Stimulated activated CD4-positive, alpha-beta T cell treated with anti-CD3 and anti-CD28 coated beads, Interleukin-1b, Interleukin-23, amount 100 ng/mL, for 1 hour (primary cell): ENCODE measurements at places on chromosomes 1 and 21.

DNA sequence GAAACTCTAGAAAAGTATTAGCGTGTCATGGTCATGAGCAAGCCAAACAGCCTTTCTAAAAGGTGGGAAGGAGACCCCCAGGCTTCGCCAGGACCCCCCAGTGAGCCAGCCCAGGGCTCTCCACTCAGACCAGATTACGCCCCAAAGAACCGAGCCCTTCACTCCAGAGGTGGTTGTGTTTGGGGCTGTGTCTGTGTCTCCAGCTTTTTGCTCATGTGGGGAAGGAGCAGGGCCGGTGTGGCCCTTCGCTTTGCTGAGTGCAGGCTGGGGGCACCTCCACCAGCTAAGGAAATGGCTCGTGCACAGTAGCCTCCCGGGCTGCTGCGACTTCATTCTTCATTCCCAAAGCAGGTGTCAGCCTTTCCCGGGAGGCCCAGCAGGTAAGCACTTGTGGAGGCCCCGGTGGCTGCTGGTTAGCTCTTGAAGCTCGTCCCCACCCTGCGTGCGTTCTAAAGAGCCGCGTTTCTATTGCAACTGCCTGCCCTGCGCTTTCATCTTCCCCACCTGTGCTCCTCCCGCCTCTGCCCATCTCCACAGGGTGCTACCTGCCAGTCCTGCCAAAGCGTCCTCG lies 531 bp downstream of the TSPEAR start:
- no peak for DNase-seq

DNA sequence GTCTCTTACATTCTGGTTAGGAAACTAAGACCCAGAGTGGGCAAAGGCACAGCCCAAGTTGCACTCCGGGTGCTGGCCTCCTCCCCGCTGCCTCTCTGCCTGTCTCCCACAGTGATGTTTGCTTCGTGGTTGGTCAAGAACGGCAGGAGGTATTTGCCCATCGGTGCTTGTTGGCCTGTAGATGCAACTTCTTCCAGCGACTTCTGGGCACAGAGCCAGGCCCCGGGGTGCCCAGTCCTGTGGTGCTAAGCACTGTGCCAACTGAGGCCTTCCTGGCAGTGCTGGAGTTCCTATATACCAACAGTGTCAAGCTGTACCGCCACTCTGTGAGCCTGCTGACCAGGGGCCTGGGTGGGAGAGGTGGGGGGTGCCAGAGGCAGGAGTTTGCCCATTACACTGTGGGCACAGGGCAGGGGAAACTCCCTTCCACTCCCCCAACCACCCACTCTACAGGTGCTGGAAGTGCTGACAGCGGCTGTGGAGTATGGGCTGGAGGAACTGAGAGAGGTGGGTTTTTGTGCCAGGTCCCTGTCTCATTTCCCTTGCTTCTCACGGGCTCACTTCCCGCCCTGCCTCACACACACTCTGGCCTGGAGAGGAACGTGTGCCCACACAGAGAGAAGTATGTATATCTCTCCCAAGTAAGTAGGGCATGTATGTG lies 1.9 kb downstream of the BTBD19 start:
- DNase-seq: no peak

DNA sequence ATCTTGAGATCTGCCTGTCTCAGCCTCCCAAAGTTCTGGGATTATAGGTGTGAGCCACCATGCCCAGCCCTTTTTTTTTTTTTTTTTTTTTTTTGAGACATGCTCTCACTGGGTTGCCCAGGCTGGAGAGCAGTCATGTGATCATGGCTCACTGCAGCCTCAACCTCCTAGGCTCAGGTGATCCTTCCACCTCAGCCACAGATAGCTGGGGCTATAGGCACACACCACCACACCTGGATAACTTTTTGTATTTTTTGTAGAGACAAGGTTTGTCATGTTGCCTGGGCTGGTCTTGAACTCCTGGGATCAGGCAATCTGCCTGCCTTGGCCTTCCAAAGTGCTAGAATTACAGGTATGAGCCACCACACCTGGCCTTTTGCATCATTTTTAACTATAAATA lies 17.7 kb upstream of the PRRC2C start:
- DNase-seq: no peak

- DNase-seq: no peak
Measured at GRCh38 chr1:32876341-32877210, 5.9 kb upstream of the FNDC5 start.

DNA sequence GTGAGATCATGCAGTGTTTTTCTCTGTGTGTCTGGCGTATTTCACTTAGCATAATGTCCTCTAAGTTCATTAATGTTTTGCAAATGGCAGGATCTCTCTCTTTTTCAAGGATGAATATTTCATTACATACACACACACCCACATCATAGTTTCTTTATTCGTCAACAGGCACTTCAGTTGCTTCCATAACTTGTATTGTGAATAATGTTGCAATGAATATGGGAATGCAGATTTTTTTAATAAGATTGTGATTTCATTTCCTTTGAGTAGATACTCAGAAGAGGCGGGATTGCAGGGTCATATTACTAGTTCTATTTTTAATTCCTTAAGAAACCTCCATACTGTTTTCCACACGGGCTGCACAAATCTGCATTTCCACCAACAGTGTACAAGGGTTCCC lies 134.0 kb downstream of the CLEC20A start:
- DNase-seq: no peak

DNA sequence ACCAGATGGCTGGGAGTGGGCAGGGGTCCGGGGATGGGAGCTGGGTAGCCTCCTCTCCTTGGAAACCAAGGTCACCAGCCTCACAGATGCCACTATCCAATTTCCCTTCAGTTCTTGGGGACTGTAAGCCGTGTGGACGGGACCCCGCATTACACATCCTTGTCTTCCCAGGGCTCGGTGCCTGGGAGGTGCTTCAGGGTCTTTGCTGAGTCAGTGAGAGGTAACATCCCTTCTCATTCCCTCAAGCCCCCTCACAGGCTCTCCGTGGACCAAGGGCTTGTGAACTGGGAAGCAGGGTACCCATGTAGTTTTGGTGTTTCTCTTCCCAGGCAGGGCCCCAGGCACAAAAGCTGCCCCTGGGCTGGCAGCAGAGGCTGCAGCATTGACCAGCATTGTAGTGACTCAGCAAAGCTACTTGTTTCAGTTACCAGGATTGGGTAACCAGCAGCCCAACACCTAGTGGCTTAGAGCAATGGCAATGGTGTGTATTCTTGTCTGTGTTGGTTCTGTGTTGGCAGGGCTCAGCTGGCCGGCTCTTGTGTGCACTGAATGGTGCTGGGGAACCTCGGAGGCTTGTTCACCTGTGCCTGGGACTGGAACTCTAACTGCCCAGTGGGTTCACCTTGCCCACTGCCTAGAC lies 24.6 kb upstream of the PCBP3 start:
- DNase-seq: no peak

- no peak for DNase-seq
Measured at GRCh38 chr1:218948446-218948845, 225.2 kb upstream of the LYPLAL1 start.

GRCh38 chr1:208756339-208756981 lies 512.3 kb upstream of the PLXNA2 start:
- no peak for DNase-seq

DNA sequence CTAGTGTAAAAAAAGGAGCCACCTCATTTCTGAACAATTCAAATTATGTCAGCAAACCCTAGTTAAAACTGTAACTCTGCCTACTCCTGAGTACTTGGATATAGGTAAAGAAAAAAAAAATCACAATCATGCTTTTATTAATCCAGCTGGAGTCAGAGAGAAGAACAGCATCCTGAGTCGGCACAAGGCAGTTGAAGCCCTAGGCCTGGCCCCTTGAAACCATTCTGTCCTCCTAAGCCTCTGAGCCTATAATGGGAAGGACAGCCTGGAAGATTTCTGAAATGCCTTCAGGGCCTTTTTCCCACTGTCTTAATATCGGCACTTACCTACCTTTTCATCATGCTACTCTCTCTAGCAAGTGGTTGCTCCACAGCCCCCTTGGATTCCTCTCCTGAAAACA lies 32.5 kb downstream of the CDC42BPA start:
- no peak for DNase-seq

DNA sequence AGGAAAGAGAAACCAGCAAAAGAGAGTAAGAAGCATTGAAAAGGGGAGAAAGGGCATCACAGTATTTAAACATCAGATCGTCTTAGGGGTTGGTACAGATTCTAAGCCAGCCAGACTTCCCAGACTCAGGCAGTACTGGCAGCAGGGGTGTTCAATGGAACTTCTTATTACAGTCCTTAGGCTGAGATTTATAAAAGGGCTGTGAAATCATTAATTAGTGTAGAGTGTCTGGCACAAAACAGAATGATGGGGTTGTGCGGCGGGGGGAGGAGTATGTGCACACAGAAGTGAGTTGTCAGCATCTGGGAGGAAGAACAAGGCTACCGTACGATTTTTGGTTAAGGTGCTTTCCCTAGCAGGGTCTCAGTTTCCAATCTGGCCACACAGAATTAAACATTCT lies 38.2 kb downstream of the ARHGEF11 start:
- DNase-seq: no peak

DNA sequence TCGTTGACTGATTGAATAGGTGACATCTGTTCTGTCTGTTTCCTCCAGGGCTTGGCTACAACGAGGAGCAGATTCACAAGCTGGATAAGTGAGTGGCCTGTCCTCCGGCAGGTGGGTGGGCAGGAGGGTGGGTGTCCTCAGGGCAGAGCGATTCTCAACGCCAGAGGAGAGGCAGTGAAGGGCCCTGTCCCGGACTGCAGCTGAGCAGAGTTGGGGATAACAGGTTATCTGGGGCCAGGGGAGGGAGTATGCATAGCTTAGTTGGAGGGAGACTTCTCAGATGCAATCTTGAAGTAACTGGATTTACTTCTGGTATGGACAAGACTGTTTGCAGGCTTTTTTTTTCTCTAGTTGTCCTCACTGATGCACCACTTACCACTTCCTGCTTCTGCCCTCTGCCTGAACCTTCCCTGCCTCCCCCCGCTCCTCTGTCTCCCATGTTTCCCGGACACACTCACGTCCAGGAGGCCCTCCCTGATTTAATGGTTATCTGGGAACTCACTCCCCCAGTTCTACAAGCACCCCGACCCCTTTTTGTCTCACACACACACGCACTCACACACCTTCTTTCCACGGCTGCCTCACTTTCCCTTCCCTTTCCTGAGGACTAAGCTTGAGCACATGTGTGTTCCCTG lies 16.4 kb upstream of the RASSF5 start:
- no peak for DNase-seq

DNA sequence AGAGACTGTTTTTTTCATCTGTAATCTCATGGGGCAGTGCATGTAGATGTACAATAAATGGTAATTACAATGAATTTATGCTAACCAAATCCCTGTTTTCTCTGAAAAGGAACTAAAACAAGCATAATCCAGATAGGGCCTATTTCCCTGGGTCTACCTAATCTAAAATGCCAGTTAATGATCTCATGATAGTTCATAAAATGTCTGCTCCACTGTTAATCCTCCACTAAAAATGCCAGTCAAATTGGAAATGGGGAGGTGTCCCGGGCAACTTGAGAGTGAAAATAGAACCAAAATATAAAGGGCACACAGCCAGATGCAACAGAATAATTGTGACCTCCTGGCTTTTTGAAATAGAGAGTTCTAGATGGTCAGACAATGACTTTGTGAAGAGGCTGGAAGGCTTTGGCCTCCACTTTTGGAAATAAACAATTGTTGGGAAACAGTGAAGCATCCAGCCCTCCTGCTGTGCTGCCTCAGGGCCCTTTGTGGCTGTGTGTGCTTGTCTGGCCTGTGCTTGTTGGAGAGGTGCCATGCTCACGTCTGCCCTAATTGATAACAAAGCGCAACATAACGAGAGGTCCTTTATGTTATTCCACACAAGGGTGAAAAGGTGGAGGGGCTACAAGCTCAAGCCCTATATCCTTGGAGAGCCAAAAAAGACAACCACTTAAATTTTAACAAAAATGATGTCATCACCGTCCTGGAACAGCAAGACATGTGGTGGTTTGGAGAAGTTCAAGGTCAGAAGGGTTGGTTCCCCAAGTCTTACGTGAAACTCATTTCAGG lies 97.7 kb downstream of the ATP5PO start:
- no peak for DNase-seq

- DNase-seq: no peak
Measured at GRCh38 chr21:30233228-30234020, 17.5 kb upstream of the CLDN8 start.

DNA sequence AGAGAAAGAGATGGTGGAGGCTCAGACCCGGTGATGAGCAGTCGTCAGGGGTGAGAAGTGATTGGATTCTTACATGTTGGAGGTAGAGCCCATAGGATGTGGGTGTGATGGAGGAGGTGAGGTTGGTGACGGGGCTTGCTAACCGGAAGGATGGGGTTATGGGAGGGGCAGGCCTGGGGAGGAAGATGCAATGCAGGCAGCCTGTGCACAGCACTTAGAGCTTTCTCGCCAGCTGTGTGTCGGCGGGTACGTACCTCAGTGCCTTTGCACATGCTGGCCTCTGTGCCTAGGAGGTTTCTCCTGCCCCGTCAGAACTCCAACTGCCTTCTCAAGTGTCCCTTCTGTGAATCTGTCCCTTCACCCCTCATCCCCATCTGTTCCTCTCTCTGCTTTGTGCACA lies 2.9 kb upstream of the BSND start:
- DNase-seq: no peak

GRCh38 chr1:208224192-208224713 lies 19.9 kb downstream of the PLXNA2 start:
- no peak for DNase-seq

- DNase-seq: no peak
Measured at GRCh38 chr21:38784458-38785266, 21.1 kb upstream of the ETS2 start.

DNA sequence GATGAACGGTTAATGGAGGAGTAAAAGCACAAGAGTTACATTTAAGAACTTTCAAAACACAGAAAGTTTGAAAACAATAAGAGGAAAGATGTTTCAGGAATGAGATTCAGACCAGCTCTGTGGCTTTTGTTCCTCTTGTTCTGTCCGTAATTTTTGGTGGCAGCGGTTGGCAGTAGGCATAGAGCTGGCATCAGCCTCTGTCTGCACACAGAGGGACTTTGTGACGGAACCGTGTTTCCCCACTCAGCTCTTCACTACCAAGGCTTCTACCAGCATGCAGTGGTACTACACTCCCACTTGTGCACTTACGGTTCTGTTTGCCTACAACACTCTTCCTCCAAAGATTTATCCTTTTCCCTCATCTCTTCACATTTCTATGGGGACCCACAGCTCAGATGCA lies 212.8 kb downstream of the DSCAM start:
- DNase-seq: no peak

DNA sequence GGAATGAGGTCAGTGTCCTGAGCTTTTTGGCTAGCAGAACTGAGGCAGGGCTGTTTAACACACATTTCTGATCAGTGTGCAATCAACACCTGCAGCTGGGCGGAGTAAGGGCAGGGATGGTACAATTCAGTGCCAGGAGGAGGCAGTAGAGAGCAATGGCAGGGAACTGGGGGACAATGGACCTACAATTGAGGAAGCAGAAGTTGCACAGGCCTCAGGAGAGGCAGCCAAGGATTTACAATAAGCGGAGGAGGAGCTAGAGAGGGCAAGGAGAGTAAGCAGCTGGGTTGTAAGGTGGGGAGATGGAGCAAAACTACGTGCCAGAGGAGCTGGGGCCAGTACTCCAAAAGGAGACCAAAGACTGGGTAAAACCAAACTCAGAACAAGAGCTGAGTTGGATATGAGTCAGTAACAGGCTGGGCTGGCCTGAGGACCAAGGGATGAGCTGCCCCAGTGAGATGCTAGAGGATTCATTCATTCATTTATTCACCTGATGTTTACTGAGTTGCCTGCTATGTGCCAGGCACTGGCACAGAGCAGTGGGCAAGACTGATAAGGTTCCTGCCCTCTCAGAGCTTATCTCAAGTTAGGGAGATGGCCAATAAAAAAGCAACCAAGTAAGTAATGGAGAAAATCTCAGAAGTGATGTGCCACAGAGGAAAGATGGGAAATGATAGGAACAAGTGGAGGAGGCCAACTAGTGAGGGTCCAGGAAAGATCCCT lies 10.4 kb upstream of the GALE start:
- no peak for DNase-seq

- no peak for DNase-seq
Measured at GRCh38 chr1:232991238-232991637, 40.8 kb downstream of the NTPCR start.
